Esophagus muscularis mucosa (tissue), 4 donors: ENCODE measurements at places on chromosomes 13 and 19. TPM values are rescaled to one million over a fixed set of nuclear protein-coding genes. Genes with fewer than 3 reads are reported as not detected.

The ZNF536 gene
- total RNA-seq, result 4.3 TPM

The KLK14 gene
- not detected for total RNA-seq

The TUBA3C gene
- not detected for total RNA-seq

The UNC13A gene
- total RNA-seq, result 0.19 TPM

The ZNF773 gene
- total RNA-seq, result 7.1 TPM

The ZNF560 gene
- total RNA-seq, result not detected

The CKM gene
- total RNA-seq, result 1.1 TPM

The GRIN2D gene
- 0.19 TPM for total RNA-seq

The CNN1 gene
- total RNA-seq, result 2,903 TPM

The RASGRP4 gene
- total RNA-seq, result 4.1 TPM

The HNRNPA1L2 gene
- 5.0 TPM for total RNA-seq

The DIRAS1 gene
- total RNA-seq, result 7.0 TPM

The ICAM3 gene
- total RNA-seq, result 2.9 TPM

The MEIS3 gene
- total RNA-seq, result 33.2 TPM

The HIPK4 gene
- total RNA-seq, result 0.33 TPM

The PRR20A gene
- total RNA-seq, result not detected

The WASF3 gene
- total RNA-seq, result 18.2 TPM

The ZNF681 gene
- total RNA-seq, result 0.83 TPM

The ZNF723 gene
- total RNA-seq, result not detected

The TMPRSS9 gene
- total RNA-seq, result 0.17 TPM

The CYP4F8 gene
- not detected for total RNA-seq

The FSD1 gene
- not detected for total RNA-seq

The VSTM1 gene
- total RNA-seq, result not detected

The ZSCAN5A gene
- 6.3 TPM for total RNA-seq

The ADGRE3 gene
- 0.50 TPM for total RNA-seq

The RHPN2 gene
- total RNA-seq, result 0.75 TPM

The BEST2 gene
- not detected for total RNA-seq

The GNG7 gene
- 6.3 TPM for total RNA-seq

The ZNF527 gene
- total RNA-seq, result 4.5 TPM

The OXGR1 gene
- total RNA-seq, result 0.78 TPM

The HS6ST3 gene
- total RNA-seq, result 7.9 TPM

The C3 gene
- 665 TPM for total RNA-seq

The RAB3A gene
- total RNA-seq, result 1.9 TPM

The ICAM4 gene
- total RNA-seq, result 0.78 TPM

The MYBPC2 gene
- not detected for total RNA-seq

The KASH5 gene
- not detected for total RNA-seq

The CGB8 gene
- not detected for total RNA-seq

The PRODH2 gene
- total RNA-seq, result not detected

The CATSPERD gene
- total RNA-seq, result 0.19 TPM

The IGFL1 gene
- not detected for total RNA-seq

The IGFL4 gene
- not detected for total RNA-seq

The HCN2 gene
- 0.40 TPM for total RNA-seq

The SLC10A2 gene
- not detected for total RNA-seq

The KLK4 gene
- total RNA-seq, result not detected

The TTYH1 gene
- 6.2 TPM for total RNA-seq

The NDUFA3 gene
- total RNA-seq, result 40.8 TPM

The NEK3 gene
- total RNA-seq, result 5.0 TPM

The CGB3 gene
- not detected for total RNA-seq

The PRR22 gene
- total RNA-seq, result 1.2 TPM

The OR7C1 gene
- not detected for total RNA-seq

The ARHGAP33 gene
- 5.2 TPM for total RNA-seq

The CTU1 gene
- total RNA-seq, result 7.1 TPM

The SBK2 gene
- not detected for total RNA-seq

The LILRB5 gene
- total RNA-seq, result 24.6 TPM

The CSNK1G2 gene
- 47.5 TPM for total RNA-seq
